Stimulated activated CD4-positive, alpha-beta T cell treated with anti-CD3 and anti-CD28 coated beads, Interleukin-4, amount 100 ng/mL, for 4 hours (primary cell): ENCODE measurements at places on chromosomes 4 and X.

DNA sequence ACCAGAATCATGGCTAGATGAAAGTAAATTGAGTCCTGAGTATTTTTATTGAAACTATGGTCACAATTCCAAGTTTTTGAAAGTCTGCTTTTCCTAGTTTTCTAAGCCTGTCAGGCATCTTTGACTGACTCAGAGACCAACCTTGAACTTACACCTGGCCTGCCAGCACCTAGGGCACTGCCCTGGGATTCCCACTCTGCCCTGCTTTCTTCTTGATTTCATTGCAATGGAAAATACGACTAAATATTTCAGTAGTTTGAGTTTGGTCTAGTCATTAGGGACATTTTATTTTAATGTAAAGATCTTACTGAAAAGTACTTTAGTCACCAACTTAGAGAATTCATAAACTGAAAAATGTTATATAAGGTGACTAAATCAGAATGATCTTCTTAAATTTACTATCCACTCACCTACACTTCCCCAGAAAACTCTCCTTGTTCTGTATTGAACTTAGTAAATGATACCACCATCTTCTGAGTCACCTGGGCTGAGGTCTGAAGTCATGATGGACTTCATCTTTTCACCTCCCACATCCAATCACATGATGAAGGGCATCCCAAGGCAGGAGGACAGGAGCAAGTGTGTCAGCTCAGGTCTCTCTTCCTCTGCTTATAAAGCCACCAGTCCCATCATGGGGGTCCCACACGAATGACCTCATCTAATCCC, 11.6 kb upstream of the PYURF start:
- no peak for DNase-seq

DNA sequence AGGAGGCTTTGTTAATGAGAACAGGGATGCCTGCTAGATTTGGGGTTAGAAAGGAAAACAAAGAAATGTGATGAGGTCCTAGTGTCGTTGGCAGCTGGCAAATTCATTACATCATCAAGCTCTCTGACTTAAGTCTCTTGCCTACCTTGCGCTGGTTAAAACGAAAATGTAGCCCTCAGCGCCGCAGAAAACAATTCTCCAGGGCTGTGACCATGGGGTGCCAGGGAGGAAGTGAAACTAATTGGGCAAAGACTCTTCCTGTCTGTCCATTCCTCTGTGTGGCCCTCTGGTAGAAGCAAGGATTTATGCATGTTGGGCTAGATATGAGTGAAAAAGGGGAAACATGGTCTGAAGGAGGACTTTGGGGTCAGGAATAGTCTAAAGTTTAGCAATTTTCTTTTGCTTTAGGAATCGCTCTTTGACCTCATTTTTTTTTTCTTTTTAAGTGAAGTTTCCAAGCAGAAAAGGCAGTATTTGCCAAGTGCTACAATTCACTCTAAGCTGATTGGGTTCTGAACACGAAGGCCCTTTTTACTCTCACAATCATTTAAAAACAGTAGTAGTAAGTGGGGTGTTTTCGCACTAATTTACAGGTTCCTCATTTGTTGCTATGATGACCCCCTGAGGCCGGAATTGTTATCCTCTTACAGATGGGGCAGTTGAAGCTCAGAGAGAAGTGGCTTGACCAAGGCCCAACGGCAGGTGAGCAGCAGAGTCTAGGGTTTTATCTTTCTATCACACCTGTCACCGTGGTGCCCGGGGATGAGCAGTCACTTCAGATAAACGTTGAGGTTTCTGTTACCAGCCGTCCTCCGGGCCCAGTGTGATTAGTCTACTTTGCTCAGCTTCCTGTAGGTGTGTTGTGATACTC, 27.3 kb upstream of the CHRNA9 start:
- DNase-seq: peak; percentile 77

DNA sequence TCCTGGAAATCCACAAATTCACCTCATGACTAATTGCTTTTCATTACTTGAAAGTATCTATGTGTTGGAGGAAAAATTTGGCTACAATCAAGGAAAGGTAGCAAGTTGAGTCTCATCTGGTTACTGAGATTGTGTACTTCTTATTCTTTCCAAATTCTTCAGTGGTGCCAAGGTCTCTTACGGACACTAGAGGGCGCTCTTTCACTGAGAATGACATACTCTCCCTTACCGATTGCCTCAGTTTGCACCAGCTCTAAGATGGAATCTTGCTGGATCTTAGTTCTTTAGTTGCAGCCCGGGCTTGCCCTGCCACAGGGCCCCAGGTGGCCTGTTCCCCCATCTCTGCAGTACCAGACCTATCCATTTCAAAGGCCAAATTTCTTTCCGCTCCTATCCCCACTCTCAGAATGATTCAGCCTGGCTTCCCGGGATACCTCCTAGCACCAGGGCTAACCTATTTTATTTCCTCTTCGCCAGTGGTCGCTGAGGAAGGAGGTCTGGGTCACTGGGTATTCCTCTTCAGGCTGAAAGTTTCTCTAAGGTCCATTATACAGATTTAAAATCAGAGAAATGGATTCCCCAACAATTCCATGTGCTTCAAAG, 24.6 kb upstream of the GPR50 start:
- DNase-seq: no peak

GRCh38 chr4:5098176-5098575, 46.9 kb downstream of the STK32B start:
- DNase-seq: no peak

DNA sequence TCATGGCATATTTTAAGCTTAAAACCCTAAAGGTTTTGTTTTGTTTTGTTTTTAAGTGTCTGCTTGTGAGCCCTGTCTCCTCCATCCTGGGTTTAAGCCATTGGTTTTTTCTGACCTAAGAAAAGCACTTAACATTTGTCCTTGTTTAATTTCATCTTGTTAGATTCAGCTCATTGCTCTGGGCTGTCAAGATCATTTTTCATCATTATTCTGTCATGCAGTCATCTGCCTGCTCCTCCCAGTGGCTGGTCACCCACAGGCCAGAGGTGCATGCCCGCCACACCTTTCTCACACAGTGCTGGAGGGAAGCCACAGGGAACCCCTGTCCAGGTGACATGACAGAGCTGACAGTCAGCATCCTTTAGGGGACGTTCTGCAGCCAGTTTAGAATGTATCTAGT, 11.7 kb upstream of the REELD1 start:
- no peak for DNase-seq

DNA sequence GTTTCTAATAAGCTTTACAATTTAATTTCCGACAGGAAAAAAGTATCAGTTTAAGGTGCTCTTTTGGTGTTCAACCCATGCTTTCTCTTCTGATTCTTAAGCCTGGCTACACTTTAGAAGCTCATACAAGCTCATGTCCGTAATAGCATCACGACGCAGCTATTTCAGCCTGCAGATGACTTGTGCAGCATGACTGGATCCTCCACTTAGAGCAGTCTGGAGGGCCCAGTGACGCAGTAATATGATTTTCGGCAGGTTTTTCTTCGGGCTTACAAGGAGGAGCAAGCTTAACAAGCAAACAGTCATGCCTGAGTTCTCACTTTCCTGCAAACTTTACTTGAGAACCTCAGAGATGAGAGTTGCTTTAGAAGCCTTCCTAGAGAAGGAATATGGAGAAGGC, 85.3 kb upstream of the MAML3 start:
- DNase-seq: no peak

DNA sequence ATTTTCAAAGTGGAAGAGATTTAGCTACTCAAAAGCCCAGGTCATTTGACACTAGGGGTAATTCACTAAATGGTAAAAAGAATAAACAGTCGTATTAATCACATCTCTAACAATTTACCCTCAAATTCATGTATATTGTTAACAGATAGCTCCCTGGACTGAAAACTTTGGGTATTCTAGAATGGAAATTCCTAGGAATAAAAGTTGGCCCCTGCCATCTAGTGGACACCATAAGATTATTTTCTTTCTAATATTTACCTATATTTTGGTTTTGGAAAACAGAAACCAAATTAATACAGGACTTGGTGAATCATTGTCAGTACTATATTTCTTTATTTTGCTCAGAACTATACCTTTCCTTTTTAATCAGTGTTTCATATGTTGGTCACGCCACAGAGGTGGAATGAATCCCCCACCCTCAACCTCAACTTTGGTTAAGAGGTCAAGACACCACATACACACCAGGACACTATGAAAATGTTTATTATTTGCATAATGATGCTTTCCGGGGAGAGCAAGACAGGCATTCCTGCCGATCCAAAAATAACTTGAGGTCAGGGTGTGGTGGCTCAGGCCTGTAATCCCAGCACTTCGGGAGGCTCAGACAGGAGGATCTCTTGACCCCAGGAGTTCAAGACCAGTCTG, 96.2 kb upstream of the APOOL start:
- no peak for DNase-seq

DNA sequence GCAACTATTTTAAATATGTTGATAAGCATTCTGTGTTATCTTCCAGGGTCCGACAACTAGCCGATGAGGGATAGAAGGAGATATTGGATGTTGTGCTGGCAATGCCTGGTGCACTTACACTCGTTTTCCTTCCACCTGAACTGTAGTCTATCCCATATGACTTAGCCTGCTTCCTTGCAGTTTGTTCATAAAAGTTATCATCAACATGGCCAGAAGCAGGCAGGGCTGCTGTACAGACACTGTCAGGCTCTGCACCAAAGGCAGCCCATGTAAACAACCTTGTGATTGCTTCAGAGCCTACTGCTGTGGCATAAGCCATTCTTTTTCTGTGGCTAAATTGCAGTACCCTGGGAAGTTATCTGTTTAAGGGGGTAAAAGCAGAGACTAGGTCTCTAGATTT, 1.6 kb downstream of the MAPK10 start:
- no peak for DNase-seq

DNA sequence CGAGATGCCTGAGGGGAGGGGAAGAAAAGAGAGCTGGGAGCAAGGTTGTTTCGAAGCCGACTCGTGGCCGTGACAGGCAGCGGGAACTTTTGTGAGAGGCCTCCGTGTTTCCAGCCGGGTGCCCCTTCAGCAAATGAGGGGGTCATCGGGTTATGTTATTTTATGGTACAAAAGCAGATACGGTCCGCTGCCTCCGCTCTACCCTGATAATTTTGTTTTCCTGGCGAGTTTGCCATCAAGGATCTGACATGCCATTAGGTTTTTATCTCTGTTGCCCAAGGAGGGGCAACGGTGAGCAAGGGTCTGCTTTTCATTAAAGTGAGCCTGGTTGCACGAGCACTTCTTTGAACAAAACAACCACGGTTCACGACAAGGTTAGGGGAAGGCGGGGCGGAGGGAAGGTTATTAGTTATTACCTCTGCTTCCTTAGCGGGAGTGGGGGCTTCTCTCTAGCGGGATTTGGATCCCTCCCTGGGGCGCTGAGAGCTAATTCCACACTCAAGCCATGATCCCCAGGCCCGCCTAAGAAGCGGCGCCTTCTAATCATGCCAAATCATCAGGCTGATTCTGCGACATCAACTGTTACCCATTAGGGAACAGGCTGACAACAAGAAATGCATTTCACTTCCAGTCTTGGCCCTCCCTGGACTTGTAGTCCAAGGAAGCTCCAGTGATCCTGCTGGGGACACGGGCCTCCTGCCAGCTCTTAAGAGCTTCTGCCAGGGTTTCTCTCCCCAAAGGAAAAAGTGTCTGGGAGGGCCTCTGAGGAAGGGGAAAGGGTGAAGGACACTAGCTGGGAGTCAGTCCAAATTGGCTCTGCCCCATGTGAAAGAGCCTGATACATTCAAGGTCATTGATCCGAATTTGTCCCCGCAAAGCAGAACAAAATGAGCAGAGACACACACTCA, 617.7 kb downstream of the MID1IP1 start:
- no peak for DNase-seq
